ENCODE measurements at places on chromosomes 11 and 22. TPM values are rescaled to one million over a fixed set of nuclear protein-coding genes. Genes with fewer than 3 reads are reported as not detected.

DNA sequence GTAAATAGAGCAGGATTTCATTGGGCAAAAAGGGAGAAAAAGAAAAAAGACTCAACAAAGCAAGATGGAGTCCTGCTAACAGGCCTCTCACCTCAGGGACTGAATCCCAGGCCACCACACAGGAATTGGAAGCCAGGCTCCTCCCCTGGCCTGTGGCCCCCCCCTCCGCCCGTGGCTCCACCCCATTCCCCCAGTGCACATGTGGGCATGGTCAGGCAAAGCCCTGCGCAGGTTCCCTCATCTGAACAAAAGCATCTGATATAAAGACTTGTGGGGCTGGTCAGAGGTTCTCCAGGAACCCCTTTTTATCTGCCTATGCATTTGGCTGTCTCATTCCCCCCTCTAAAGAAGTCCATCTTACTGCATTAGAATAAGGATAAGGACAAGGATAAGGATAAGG, 46.0 kb upstream of the PAK1 start:
- no peak for DNase-seq

DNA sequence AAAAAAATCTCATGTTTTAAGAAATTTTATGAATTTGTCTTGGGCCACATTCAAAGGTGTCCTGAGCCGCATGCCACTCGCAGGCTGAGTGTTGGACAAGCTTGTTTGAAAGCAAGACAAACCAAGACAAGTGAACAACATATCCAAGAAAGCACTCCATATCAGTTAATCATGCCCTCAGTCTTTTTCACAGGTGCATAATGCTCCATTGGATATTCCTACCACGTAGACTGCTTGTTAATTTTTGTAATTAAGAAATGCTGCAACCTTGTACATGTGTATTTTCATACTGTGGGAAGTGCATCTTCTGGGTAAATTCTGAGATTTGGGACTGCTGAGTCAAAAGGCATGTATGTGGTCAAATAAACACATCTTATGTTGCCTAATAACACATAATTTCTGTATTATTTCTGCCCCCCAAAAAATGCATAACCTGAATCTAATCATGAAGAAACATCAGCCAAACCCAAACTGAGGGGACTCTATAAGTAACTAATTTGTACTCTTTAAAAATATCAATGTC, 8.2 kb downstream of the RRAS2 start:
- DNase-seq: no peak

The ATXN10 gene
- total RNA-seq: 117 TPM

The PGA5 gene
- 2.9 TPM for total RNA-seq

Data from type B pancreatic cell (in vitro differentiated cells).